ENCODE measurements at places on chromosomes 11 and 22. TPM values are rescaled to one million over a fixed set of nuclear protein-coding genes. Genes with fewer than 3 reads are reported as not detected.

DNA sequence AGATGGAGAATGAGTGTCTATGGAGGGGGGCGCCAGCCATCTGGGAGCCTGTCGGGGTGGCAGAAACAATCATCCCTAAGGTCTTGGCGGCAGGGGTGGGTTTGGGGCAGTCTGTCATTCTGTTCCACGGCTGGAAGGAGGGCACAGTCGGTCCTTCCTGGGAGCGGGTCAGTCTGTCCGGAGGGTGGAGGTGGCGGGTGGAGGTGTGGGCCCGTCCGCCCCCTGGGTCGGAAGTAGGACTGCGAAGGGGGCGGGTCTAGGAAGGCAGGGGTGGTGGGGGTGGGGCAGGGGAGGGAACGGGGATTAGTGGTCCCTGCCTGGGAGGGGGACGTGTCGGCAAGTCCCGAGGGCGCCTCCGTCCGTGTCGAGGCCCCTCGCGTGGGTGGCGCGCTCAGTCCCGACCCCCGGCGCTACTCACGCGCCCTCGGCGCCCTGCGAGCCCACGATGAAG, 461 bp downstream of the TBC1D10A start:
- peaks cover 12% of the 10 kb centered on the region for H3K4me1 ChIP-seq
- no peaks in the 10 kb centered on the region for H3K27me3 ChIP-seq
- H3K36me3 ChIP-seq, result peaks cover 1% of the 10 kb centered on the region
- H3K27ac ChIP-seq, result peak overlapping the region; percentile 67

Gene ZBTB16
- total RNA-seq, result not detected

- H3K4me1 ChIP-seq, result no peaks in the 10 kb centered on the region
- no peak for DNase-seq
- no peaks in the 10 kb centered on the region for H3K27me3 ChIP-seq
Measured at GRCh38 chr11:76419896-76420295, 24.9 kb upstream of the EMSY start.

GRCh38 chr11:45617871-45618601, 47.4 kb downstream of the CHST1 start:
- no peaks in the 10 kb centered on the region for H3K27me3 ChIP-seq
- H3K27ac ChIP-seq, result no peak overlapping the region
- no peak for DNase-seq

Gene RIC3
- total RNA-seq, result not detected

Gene SERHL2
- total RNA-seq, result 3.3 TPM

Gene CATSPER1
- total RNA-seq, result not detected

Gene SLC35E4
- 10.1 TPM for total RNA-seq

GRCh38 chr11:61896665-61897386, 5.5 kb upstream of the FADS3 start:
- peaks cover 2% of the 10 kb centered on the region for H3K36me3 ChIP-seq
- H3K27ac ChIP-seq, result no peak overlapping the region
- H3K4me1 ChIP-seq, result no peaks in the 10 kb centered on the region
- H3K4me3 ChIP-seq, result no peak overlapping the region
- H3K27me3 ChIP-seq, result no peaks in the 10 kb centered on the region

DNA sequence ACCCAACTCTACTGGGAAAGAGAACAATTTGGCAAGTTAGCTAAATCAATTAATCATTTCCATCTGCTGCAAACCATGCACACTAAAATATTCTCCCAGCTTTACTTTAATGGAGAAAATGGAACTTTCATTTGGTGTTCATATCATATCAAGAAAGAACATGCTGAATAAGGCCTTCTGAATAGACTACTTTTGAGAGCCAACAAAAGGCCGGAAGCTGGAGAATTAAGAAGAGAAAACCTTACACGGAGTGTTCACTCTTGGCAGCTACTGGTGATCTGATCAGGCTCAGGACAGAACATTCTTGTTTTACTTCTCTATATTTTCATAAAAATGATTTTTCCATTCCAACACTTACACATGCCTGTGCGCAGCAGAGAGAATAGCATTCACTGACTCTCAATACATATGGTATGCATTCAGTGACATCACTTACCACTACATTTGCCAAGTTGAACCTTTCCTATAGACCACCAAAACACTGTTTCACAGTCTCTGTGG, 165.3 kb downstream of the TTC28 start:
- H3K27ac ChIP-seq, result no peak overlapping the region
- DNase-seq, result peak; percentile 13
- no peak overlapping the region for H3K4me3 ChIP-seq
- H3K4me1 ChIP-seq, result no peaks in the 10 kb centered on the region

- H3K4me1 ChIP-seq, result no peaks in the 10 kb centered on the region
- no peaks in the 10 kb centered on the region for H3K27me3 ChIP-seq
- no peak overlapping the region for H3K4me3 ChIP-seq
- H3K27ac ChIP-seq, result no peak overlapping the region
- no peak for DNase-seq
- H3K36me3 ChIP-seq, result peaks cover 2% of the 10 kb centered on the region
Measured at GRCh38 chr11:18536209-18536608, 9.5 kb upstream of the TSG101 start.

Gene FGF19
- not detected for total RNA-seq

DNA sequence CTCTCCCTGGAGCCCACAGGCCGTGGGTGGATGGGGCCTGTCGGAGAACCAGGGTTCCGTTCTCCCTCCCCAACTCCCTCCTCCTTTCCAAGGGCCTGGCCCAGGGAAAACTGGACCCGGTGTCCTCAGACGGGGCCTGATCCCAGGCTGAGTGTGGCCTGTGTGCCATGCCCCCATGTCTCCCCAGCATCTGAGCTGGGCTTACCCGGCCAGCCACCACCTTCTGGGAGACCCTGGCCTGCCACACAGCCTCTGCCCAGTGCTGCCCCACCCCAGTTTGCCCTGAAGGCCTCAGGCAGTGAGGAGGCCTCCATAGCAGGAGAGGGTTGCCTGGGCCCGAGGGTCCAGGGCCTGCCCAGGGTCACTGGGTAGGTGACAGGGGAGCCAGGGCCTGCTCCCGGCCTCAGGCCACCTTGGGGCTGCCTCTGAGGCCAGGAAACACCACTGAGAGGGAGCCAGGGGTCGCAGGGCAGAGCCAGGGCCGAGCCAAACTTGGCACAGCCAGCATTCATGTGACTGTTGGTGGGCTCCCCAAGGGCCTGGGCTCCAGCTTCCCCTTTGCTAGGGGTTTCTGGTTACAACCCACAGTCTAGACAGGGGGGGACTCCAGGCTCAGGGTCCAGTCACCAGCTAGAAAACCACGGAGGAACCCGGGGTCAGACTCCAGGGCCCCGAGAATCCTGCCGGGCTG, 590 bp upstream of the IFITM10 start:
- no peak overlapping the region for H3K4me3 ChIP-seq
- DNase-seq, result no peak
- H3K36me3 ChIP-seq, result peaks cover 8% of the 10 kb centered on the region

GRCh38 chr11:126601550-126602215, 246.2 kb downstream of the ST3GAL4 start:
- DNase-seq, result no peak
- H3K4me1 ChIP-seq, result no peaks in the 10 kb centered on the region
- no peak overlapping the region for H3K27ac ChIP-seq
- no peak overlapping the region for H3K4me3 ChIP-seq
- no peaks in the 10 kb centered on the region for H3K27me3 ChIP-seq

DNA sequence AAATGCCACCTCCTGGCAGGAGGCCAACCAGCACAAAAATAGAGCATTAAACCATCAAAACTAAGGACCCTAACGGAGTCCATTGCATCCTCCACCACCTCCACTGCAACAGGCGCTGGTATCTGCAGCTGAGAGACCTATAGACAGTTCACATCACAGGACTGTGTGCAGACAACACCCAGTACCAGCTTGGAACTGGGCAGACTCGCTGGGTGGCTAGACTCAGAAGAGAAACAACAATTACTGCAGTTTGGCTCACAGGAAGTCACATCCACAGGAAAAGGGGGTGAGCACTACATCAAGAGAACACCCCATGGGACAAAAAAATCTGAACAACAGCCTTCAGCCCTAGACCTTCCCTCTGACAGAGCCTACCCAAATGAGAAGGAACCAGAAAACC, 11.6 kb upstream of the TMEM45B start:
- H3K4me3 ChIP-seq, result no peak overlapping the region
- DNase-seq, result no peak
- no peak overlapping the region for H3K27ac ChIP-seq
- no peaks in the 10 kb centered on the region for H3K36me3 ChIP-seq
- H3K27me3 ChIP-seq, result no peaks in the 10 kb centered on the region
- no peaks in the 10 kb centered on the region for H3K4me1 ChIP-seq

DNA sequence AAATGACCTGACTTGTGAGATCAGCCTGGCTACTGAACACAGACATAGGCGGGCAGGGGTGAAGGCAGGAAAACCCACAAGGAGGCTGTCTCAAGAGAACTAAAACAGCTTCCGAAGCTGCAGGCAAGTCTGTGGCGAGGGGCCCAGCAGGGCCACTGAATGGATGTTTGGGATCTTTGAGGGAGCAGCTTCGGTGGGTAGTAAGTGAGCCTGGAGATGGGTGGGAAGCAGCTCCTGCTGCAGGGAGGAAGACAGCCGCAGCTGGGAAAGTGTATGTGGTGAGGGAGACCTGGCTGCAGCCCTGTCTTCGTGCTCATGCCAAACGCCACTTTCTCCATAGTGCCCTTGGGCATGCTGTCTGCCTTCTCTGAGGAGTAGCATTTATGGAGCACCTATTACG, 3.4 kb downstream of the CCDC86 start:
- H3K27ac ChIP-seq, result no peak overlapping the region
- peaks cover 8% of the 10 kb centered on the region for H3K36me3 ChIP-seq
- no peaks in the 10 kb centered on the region for H3K27me3 ChIP-seq
- DNase-seq, result no peak

- no peaks in the 10 kb centered on the region for H3K4me1 ChIP-seq
- H3K36me3 ChIP-seq, result peaks cover 2% of the 10 kb centered on the region
- DNase-seq, result no peak
- no peak overlapping the region for H3K4me3 ChIP-seq
- no peak overlapping the region for H3K27ac ChIP-seq
Measured at GRCh38 chr11:74877132-74877531, 71.8 kb downstream of the XRRA1 start.

- no peak overlapping the region for H3K4me3 ChIP-seq
- H3K36me3 ChIP-seq, result peaks cover 15% of the 10 kb centered on the region
- no peaks in the 10 kb centered on the region for H3K27me3 ChIP-seq
- peaks cover 2% of the 10 kb centered on the region for H3K4me1 ChIP-seq
- no peak for DNase-seq
Measured at GRCh38 chr22:24178021-24178431, 3.3 kb upstream of the SUSD2 start.

GRCh38 chr11:81725701-81726100, 1008.0 kb downstream of the FAM181B start:
- peak; percentile 54 for DNase-seq
- H3K4me3 ChIP-seq, result no peak overlapping the region
- no peaks in the 10 kb centered on the region for H3K27me3 ChIP-seq
- no peaks in the 10 kb centered on the region for H3K4me1 ChIP-seq
- H3K27ac ChIP-seq, result no peak overlapping the region

DNA sequence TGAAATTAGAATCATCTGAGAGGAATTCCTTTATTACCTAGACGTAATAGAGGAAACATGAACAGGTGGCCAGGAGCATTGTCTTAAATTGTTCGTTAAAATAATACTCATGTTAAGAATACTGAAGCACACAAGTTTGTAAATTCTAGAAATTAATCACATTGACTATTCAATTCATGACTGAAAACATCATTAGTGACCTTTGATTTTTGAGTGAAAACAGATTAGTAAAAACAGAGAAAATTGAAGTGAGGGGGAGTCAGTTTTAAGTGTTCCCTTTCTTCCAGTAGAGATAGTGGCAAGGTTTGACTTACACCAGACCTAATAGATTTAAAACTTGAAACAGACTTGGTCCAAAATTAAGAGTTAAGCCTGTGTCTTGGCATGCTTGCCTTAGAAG, 1.4 kb downstream of the ZFP91 start:
- H3K36me3 ChIP-seq, result no peaks in the 10 kb centered on the region
- no peaks in the 10 kb centered on the region for H3K27me3 ChIP-seq
- H3K27ac ChIP-seq, result peak overlapping the region; percentile 95
- no peak for DNase-seq
- peaks cover 13% of the 10 kb centered on the region for H3K4me1 ChIP-seq

DNA sequence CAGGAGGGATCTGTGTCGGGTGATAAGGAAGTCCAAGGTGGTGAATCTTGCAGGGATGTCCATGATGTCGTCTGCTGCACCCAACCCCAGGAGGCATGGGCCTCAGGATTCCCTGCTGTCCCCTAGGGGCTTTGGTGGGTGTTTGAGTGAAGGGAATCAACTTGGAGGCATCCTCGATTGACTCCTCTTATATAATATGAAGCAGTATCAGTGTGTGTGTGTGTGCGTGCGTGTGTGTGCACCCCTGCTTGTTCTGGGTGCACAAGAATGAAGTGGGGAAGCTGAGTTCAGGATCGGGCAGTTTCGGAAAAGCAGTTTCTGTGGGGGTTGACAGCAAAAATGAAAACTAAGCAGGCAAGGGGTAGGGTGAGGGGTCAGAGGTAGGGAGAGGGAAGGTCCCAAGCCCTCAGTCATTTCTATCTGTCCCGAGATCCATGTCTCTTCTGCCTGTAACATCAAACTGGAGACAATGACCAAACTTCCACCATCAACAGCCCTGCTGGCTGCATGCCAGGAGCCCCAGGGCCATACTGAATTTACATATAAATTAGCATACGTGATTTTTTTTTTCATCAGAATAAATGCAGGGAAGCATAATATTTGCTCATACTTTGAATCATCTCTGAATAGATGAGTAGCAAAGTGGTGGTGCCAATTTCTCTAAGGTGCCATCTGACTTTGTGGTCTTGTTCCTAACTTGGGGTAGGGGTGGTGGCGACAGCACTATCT, 2.0 kb downstream of the NTM start:
- no peaks in the 10 kb centered on the region for H3K4me1 ChIP-seq
- peaks cover 5% of the 10 kb centered on the region for H3K27me3 ChIP-seq
- no peaks in the 10 kb centered on the region for H3K36me3 ChIP-seq
- no peak for DNase-seq

- H3K4me3 ChIP-seq, result no peak overlapping the region
- H3K4me1 ChIP-seq, result peaks cover 8% of the 10 kb centered on the region
- H3K36me3 ChIP-seq, result no peaks in the 10 kb centered on the region
- DNase-seq, result no peak
Measured at GRCh38 chr22:47329727-47330650, 567.5 kb downstream of the TBC1D22A start.

Gene APOC3
- total RNA-seq, result not detected

Gene TLCD5
- 9.8 TPM for total RNA-seq

Data from fibroblast of lung (primary cell).